ENCODE measurements at places on chromosomes 3 and 15.

DNA sequence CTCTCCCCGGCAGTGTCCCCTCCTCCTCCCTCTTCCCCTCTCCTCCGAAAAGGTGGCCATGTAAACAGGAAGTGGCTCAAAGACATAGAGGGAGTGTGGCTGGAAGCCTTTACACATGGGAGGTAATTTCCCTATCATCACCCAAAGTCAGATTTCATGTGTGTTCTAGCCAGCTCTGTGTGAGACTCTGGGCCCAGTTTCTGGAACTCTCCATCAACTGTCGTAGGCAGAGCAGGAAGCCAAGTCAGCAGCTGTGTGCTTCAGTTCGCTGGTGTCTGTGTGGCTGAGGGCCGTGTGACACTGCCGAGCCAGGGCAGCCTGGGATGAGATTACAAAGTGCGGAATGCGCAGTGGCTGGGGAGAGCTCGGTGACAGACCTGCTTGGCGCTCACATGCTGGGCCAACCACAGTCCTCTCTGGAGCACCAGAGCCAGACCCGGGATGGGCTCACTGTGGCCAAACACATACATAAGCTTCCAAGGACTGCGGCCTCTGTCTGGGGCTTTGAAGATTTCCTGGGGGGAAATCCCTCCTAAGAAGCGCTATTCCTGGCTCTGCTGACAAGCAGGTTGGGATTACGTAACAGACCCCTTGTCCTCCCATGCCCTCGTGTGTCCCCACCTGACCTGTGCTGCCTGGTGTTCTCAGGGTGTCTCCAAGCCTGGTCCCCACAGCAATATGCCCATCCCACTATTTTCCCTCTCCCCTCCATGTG, 50.7 kb downstream of the UMPS start:
- peak; percentile 52 for DNase-seq

- no peak for DNase-seq
These were observed 20.4 kb downstream of the UACA start for GRCh38 chr15:70742928-70743327.

DNA sequence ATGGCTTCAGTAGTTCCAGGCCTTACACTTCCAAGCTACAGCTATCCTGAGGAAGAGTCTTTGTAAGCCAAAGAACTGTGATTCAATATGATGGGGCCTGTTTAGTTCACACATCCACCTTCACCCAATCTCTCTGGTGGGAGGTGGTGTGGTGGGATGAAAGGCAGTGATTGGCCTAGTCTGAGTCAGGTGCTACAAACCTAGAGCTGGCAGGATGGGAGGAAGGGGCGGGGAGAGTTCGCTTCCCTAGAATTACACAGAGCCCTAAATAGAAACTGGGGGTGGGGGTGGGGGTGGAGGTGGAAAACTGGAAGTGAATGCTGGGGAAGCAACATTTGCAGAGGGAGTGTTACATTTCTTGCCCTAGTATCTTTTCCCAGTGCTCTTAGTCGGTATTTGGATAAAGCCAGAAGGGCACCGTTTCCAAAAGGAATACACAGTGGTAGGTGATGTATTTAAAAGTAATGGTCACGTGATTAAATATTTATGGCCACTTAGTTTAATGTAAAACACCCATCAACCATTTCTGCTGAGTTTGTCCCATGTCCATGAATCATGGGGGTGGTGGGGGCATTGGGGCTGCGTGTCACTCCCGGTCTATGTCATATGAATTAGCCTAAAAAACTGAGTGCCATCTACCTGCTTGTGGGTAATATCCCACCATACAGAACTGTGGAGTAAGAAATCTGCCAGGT, 247.6 kb upstream of the PROK2 start:
- DNase-seq: no peak

DNA sequence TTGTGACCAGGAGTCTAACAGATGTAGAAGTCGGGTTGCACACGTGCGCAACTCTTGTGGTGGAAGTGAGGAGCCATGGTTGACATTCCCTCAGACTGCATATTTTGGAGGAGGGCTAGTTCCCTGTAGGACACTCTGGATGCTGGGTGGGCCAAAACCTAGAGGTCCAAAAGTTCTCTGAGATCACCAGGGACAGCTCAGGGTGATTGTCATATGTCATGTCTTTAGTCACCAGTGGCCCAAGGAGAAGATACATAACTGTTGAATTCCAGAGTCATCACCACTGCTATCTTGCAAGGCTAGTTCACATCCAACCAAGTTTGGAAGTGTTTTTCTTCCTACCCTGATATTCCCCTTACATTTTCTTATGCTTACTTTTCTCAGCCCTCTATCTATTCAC, 95.2 kb upstream of the C3orf80 start:
- DNase-seq: no peak

DNA sequence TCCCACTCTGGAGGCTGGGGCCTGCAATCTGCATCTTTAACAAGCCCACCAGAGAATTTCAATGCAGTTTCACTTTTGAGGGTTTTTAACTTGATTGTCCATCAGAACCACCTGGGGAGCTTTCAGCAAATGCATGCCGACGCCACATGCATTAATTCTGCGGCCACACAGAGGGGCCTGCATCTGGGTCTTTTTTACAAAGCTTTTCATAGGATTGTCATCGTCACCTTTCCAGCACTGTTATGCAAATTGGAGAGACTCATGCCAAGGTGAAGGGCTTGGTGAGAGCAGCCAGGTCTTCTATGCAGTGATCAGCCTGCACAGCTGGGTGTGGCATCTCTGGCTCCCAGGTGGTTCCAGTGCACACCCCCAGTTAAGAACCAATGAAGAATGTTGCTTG, 143.0 kb upstream of the CTDSPL start:
- no peak for DNase-seq

DNA sequence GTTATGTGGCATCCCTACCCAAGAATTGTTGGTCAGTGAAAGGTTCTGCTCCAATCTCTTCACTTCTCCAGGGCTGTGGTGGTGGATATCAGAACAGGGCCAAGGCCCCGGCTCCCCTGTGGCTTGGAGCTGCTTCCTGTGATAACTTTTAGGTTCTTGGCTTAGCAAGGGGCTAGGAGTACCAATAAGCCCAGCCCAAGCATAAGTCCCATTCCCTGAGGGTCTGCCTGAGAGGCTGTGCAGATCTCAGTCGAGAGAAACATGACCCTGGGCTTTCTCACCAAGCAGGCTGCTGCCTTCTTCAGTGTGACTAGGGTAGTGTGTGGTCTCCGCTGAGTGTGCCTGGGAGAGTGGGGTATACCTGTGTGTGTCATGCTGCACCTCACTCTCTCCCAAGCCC, 7.1 kb downstream of the CLK3 start:
- no peak for DNase-seq

DNA sequence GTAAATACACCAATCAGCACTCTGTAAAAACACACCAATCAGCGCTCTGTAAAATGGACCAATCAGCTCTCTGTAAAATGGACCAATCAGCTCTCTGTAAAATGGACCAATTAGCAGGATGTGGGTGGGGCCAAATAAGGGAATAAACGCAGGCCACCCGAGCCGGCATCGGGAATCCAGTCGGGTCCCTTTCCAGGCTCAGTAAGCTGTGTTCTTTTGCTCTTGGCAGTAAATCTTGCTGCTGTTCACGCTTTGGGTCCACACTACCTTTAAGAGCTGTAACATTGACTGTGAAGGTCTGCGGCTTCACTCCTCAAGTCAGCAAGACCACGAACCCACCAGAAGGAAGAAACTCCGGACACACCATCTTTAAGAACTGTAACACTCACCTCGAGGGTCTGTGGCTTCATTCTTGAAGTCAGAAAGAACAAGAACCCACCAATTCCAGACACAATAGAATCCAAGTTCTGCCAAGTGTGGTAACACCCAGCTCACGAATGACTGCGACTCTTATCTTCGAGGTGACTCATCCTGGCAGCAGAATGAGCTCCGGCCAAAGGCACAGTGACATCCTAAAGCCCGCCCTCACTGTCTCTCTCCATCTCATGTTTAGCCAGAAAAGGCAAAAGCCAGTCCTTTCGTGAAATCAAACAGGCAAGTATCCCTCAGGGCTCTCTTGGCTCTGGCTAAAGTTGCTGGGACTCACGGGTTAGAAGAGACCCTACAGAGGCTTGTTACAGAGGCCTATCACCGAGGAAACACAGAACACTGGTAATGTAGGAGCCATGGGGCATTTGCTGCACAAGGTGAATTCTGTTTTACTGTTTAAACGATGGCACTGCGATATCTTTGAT, 155.2 kb downstream of the FAM43A start:
- DNase-seq: no peak

- peak; percentile 88 for DNase-seq
These were observed 3.5 kb downstream of the ZNF710 start for GRCh38 chr15:90004671-90005070.

DNA sequence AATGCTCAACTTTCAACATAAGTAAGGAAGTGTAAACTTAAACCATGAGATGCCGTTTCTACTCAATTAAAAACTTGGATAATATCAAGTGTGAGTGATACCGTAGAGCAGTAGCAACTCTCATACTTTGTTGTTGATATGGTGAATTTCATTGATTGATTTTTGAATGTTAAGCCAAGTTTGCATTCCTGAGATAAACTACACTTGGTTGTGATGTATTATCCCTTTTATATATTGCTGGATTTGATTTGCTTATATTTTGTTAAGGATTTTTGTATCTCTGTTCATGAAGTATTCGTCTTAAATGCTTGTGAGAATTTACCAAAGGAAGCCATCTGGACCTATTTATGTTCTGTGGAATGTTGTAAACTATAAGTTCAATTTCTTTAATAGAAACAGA, 21.7 kb downstream of the SLMAP start:
- DNase-seq: peak; percentile 31

GRCh38 chr15:27676647-27677046, 422.5 kb downstream of the OCA2 start:
- no peak for DNase-seq

GRCh38 chr3:9769426-9770275, at the start of gene CAMK1:
TSS of gene CAMK1 (minus strand) at chr3:9769947. CDS start at chr3:9767749, 2,198 bp downstream.
- peak; percentile 27 for DNase-seq

GRCh38 chr3:138942861-138943623, 3.9 kb downstream of the FOXL2 start:
- DNase-seq: no peak

GRCh38 chr15:80587007-80587406, 108.1 kb upstream of the ABHD17C start:
- DNase-seq: no peak

- no peak for DNase-seq
These were observed 66.2 kb downstream of the NMNAT3 start for GRCh38 chr3:139611528-139611927.

GRCh38 chr3:29212789-29213433, 68.0 kb upstream of the RBMS3 start:
- DNase-seq: no peak

DNA sequence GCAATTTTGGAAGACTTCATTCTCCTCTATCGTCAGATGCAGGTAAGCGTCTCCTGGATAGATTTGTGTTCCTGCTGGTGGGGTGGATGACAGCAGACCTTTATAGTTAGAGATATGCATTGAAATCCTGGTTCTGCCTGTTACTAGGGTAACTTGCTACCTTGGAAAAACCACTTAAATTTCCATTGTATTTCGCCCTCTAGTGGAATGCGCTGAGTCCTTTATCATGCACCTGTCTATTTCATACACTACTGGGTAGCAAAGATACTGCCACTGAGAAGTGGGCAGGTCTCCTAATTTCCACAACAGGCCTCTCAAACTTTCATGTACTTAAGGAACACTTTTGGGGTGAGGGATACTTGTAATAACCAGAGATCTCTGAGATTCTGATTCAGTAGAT, 209.5 kb upstream of the SUCLG2 start:
- DNase-seq: no peak

GRCh38 chr3:27094721-27095120, 274.5 kb downstream of the NEK10 start:
- no peak for DNase-seq

DNA sequence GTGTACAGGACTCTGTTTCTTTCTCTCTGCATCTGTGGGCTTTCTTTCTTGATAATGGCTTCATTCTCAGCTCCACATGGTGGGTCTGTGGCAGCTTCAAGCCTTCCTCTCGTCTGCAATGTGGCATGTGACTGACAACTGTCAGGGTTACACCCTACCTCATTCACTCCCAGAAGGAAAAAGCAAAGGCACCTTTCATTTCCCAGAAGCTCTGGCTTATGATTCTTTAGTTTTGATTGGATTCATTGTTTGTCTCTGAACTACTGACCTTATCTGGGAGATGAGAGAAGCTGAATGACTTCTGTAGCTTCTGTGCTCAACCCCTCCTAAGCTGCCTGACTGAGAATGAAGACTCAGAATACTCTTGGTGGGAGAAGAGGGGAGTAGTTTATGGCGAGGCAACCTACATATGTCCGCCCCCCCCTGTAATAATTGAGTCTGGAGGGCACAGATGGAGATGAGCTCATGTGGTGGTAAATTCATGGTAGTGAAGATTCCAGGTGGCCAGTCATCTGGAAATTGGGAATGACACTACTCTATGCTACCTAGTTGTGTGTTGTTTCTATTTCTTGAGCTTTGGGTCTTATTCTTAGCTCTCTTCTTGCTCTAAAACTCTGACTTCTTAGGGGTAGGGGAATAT, 38.4 kb downstream of the KCNAB1 start:
- no peak for DNase-seq

GRCh38 chr3:43076857-43077256, 29.0 kb downstream of the POMGNT2 start:
- DNase-seq: no peak

- no peak for DNase-seq
These were observed 43.1 kb downstream of the PDE8A start for GRCh38 chr15:85024509-85025336.

GRCh38 chr15:90294601-90295269, 29.3 kb downstream of the NGRN start:
- DNase-seq: no peak

- no peak for DNase-seq
These were observed 1.3 kb downstream of the TNK2 start for GRCh38 chr3:195906865-195907683.

DNA sequence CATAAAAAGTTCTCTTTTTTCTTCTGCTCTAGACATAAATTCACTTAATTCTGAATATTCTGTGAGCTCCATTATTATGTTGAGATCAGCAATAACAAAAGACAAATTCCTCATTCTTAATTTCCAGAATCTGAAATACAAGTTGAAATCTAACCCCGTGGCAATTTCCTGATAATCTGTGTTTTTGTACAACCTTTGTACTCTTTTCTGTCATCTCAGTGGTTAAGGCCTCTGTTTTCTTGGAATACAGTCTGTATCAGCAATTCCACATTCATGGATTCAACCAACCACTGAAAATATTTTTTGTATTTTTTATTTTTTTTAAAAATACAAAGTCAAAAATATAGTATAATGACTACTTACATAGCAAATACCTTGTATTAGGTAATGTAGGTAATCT, 8.7 kb downstream of the CCR8 start:
- DNase-seq: no peak

Data from fibroblast of skin of left biceps (primary cell).